ENCODE measurements at places on chromosomes 3 and 15. TPM values are rescaled to one million over a fixed set of nuclear protein-coding genes. Genes with fewer than 3 reads are reported as not detected.

Gene TIGIT
- not detected for total RNA-seq

Gene GRK7
- total RNA-seq, result not detected

Gene FSTL1
- total RNA-seq, result 25.9 TPM

Gene ANKRD34C
- total RNA-seq, result not detected

Gene DLL4
- under 0.01 TPM for total RNA-seq

Gene STAB1
- 19.1 TPM for total RNA-seq

Gene TM4SF1
- 114 TPM for total RNA-seq

Gene KLHL40
- under 0.01 TPM for total RNA-seq

Gene CA12
- total RNA-seq, result under 0.01 TPM

Gene SPTSSB
- total RNA-seq, result under 0.01 TPM

Data from hematopoietic multipotent progenitor cell (in vitro differentiated cells).